ENCODE measurements at places on chromosomes 1 and 21. TPM values are rescaled to one million over a fixed set of nuclear protein-coding genes. Genes with fewer than 3 reads are reported as not detected.
A peak's percentile ranks its signal among the peaks of the same experiment; 100 is the strongest.

The MX2 gene
- not detected for total RNA-seq

The TNNT2 gene
- total RNA-seq, result not detected

The TFF2 gene
- not detected for total RNA-seq

The COL8A2 gene
- 0.09 TPM for total RNA-seq

The CFAP141 gene
- not detected for total RNA-seq

The GNAI3 gene
- total RNA-seq, result 9.8 TPM

The PLXNA2 gene
- 37.7 TPM for total RNA-seq

The UCHL5 gene
- 38.7 TPM for total RNA-seq

DNA sequence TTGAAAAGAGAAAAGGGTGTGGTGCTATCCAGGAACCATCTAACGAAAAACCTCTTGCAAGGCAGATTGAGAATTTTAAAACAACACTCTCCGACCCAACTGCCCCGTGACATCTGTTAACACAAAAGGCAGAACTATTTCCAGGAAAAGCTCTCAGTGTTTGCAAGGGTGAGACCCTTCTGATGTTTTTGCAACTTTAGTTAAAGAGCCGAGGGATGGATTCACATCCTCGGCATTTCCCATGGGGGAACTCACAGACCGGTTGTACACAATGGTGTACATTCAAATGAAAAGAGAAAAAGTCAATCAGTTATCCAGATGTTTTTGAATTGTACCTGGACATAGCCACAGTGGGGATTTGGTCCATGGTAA lies 120.0 kb downstream of the NGF start:
- no peaks in the 10 kb centered on the region for H3K36me3 ChIP-seq
- DNase-seq, result no peak
- H3K27ac ChIP-seq, result no peak overlapping the region
- no peaks in the 10 kb centered on the region for H3K4me1 ChIP-seq
- peaks cover 2% of the 10 kb centered on the region for H3K27me3 ChIP-seq

DNA sequence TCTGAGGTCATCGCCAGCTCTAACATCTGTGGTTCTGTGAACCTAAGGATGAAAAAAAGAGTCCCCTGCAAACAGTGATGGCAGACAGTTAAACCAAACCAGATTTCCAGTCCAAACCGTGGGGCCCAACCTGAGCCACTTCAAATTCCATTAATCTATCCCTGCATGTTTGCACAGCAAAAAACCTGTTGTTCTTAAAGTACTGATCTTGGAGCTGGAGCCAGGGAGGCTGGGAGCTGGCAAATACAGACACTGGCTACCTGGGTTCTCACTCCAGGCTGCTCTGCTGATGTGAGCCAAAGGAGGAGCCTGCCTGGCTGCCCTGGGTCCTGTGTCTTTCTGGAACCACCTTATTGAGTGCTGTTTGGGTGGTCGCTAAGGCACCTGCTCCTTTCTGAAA lies 16.4 kb downstream of the LDLRAD1 start:
- H3K4me1 ChIP-seq, result no peaks in the 10 kb centered on the region
- no peak for DNase-seq
- H3K36me3 ChIP-seq, result no peaks in the 10 kb centered on the region
- no peak overlapping the region for H3K27ac ChIP-seq
- no peak overlapping the region for H3K4me3 ChIP-seq

GRCh38 chr1:206442101-206442500 lies 28.2 kb upstream of the IKBKE start:
- H3K27me3 ChIP-seq, result no peaks in the 10 kb centered on the region
- peaks cover 31% of the 10 kb centered on the region for H3K36me3 ChIP-seq
- no peak overlapping the region for H3K27ac ChIP-seq
- H3K4me3 ChIP-seq, result no peak overlapping the region
- no peaks in the 10 kb centered on the region for H3K4me1 ChIP-seq

DNA sequence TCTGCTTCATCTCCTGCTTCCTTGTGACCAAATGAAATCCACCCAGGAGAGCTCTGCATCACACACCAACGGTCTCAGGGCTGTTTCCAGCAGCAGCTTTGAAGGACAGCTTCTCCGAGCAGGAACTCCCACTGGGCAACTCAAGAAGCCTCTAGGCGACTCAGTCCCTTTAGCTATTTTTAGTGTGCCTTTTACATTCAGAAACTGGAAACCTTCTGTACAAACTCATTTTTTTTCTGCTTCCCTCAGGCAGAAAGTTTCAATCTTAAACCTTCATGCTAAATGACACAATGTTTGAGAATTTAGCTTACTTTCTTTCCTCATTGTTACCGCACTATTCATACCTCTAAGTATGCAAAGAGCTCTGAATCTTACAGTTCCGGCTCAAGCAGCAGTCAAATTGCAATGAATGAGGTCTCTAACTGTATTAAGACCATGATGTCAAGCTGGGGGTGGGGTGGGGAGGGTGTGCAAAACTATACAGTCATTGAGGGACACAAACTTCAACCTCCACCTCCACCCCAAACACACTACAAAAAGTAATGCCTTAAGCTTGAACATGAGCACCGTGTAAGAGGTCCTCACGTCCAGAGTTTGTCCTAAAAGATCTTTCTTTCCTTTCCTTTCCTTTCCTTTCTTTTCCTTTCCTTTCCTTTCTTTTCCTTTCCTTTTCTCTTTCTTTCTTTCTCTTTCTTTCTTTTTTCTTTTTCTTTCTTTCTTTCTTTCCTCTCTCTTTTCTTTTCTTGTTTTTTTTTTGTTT lies 16.4 kb upstream of the TARBP1 start:
- no peaks in the 10 kb centered on the region for H3K27me3 ChIP-seq
- no peak overlapping the region for H3K4me3 ChIP-seq
- H3K4me1 ChIP-seq, result peaks cover 26% of the 10 kb centered on the region
- no peak for DNase-seq
- H3K36me3 ChIP-seq, result no peaks in the 10 kb centered on the region

DNA sequence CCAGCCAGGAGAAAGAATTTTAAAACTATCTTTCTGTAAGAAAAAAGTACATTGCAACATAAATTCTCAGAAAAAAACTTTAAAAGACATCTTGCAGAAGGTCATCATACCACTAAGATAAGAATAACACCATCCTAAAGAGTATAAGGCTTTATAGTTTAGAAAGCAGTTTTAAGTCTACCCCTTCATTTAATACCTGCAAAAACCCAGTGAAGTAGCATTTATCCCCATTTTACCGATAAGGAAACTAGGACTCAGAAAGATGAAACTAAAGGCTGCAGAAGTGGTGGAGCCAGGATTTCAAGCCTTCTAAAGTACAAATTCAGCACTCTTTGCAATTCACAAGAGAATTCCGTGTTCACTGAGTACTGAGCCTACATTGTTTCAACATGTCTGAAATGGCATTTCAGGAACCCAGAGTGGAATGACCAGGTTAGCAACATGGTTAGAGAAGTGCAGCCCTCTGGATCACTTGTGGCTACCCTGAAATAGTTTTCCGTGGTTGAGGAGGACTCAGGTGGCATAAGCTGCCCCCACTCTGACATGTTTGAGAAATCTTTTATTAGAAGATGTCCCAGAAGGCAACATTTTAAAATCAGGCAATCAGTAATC lies 6.7 kb downstream of the MYCL start:
- DNase-seq, result no peak
- H3K4me1 ChIP-seq, result peaks cover 81% of the 10 kb centered on the region
- H3K4me3 ChIP-seq, result peak overlapping the region; percentile 40
- peaks cover 14% of the 10 kb centered on the region for H3K27me3 ChIP-seq
- no peak overlapping the region for H3K27ac ChIP-seq

GRCh38 chr1:200899015-200899386 lies 4.3 kb downstream of the INAVA start:
- no peaks in the 10 kb centered on the region for H3K27me3 ChIP-seq
- peaks cover 6% of the 10 kb centered on the region for H3K36me3 ChIP-seq
- no peak for DNase-seq
- H3K4me1 ChIP-seq, result peaks cover 31% of the 10 kb centered on the region
- H3K27ac ChIP-seq, result peak overlapping the region; percentile 62

- no peak overlapping the region for H3K4me3 ChIP-seq
- peaks cover 18% of the 10 kb centered on the region for H3K27me3 ChIP-seq
- no peak overlapping the region for H3K27ac ChIP-seq
- H3K4me1 ChIP-seq, result peaks cover 5% of the 10 kb centered on the region
- no peak for DNase-seq
- H3K36me3 ChIP-seq, result no peaks in the 10 kb centered on the region
Observed at GRCh38 chr21:35024513-35024912, 24.6 kb downstream of the RUNX1 start.

DNA sequence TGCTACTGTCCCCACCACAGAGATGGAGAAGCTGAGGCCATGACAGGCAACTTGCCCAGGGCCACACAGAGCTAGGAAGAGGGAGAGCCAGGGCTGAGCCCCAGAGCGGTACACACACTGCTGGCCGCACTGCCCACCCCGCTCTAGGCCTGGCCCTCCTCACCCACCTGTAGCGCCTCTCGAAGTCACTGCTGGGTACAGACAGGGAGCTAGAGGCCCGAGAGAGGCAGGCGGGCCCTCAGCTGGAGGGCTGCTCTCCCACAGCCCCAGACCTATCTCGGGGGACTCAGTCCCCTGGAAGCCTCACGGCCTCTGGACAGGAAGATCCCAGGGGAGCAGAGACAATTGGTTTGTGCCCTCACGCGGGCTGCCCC lies 17.3 kb upstream of the PLEKHG5 start:
- no peak overlapping the region for H3K27ac ChIP-seq
- no peak overlapping the region for H3K4me3 ChIP-seq
- H3K4me1 ChIP-seq, result peaks cover 18% of the 10 kb centered on the region
- no peaks in the 10 kb centered on the region for H3K36me3 ChIP-seq
- H3K27me3 ChIP-seq, result no peaks in the 10 kb centered on the region

DNA sequence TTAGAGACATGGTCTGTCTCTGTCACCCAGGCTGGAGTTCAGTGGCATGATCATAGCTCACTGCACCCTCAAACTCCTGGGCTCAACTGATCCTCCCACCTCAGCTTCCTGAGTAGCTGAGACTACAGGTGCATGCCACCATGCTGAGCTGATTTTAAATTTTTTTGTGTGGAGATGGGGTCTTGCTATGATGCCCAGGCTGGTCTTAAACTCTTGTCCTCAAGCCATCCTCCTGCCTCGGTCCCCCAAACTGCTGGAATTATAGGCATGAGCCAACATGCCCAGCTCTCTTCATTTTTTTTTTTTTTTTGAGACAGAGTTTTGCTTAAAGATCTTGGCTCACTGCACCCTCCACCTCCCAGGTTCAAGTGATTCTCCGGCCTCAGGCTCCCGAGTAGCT lies 24.8 kb upstream of the AGPAT3 start:
- H3K4me3 ChIP-seq, result no peak overlapping the region
- H3K4me1 ChIP-seq, result no peaks in the 10 kb centered on the region
- peaks cover 4% of the 10 kb centered on the region for H3K27me3 ChIP-seq
- no peaks in the 10 kb centered on the region for H3K36me3 ChIP-seq

- H3K27ac ChIP-seq, result no peak overlapping the region
- H3K4me3 ChIP-seq, result peak overlapping the region; percentile 58
Observed at GRCh38 chr1:24639094-24639493, 4.0 kb upstream of the SRRM1 start.

DNA sequence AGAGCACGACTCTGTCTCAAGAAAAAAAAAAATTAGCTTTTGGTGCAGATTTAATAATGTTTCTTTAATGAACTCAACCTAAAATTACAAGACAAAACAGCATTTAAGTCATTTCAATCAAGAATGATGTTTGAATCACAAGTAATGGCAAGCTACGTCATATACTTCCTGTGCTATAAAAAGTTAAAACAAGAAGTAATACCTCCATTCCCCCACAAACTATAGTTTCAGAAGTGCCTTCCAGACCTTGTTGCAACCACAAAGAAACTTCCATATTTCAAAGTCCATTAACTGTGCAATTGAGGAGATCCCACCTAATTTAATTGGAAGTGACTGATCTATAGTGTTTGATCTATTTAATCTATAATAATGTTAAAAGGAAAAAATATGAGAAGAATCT lies 15.1 kb downstream of the NRDC start:
- no peaks in the 10 kb centered on the region for H3K4me1 ChIP-seq
- no peaks in the 10 kb centered on the region for H3K36me3 ChIP-seq
- H3K27ac ChIP-seq, result no peak overlapping the region
- no peak overlapping the region for H3K4me3 ChIP-seq

- H3K4me1 ChIP-seq, result no peaks in the 10 kb centered on the region
- H3K27ac ChIP-seq, result no peak overlapping the region
- DNase-seq, result no peak
Observed at GRCh38 chr1:34978921-34979320, 6.2 kb downstream of the TMEM35B start.

- no peaks in the 10 kb centered on the region for H3K36me3 ChIP-seq
- H3K4me3 ChIP-seq, result no peak overlapping the region
- H3K4me1 ChIP-seq, result no peaks in the 10 kb centered on the region
- DNase-seq, result no peak
- peaks cover 2% of the 10 kb centered on the region for H3K27me3 ChIP-seq
Observed at GRCh38 chr1:29801561-29801973, 565.2 kb downstream of the PTPRU start.

Data from neural crest cell (in vitro differentiated cells).